ENCODE measurements at places on chromosomes 16 and 17.

DNA sequence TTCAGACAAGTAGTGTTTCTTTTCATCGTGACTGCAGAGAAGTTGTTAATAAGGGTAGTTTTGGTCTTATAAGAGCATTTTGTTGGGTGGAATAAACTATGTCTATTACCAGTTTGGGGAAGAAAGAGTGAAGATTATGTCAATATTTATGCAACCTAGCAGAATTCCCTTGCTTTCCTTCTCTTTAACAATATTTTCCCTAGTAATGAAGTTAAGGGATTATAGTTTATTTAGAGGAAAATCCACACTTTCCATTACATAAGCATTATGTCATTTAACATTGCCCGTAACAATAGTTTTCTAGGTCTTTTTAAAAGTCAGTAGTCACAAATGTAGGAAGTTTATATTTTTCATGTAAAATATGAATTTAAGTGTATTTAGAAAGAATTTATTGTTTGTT lies 2.5 kb upstream of the MAF start:
- no peak for DNase-seq

- no peak for DNase-seq
These were observed 939 bp upstream of the CCL2 start for GRCh38 chr17:34254146-34254545.

GRCh38 chr17:79482727-79483521 lies 127.9 kb downstream of the RBFOX3 start:
- peak; percentile 67 for DNase-seq

DNA sequence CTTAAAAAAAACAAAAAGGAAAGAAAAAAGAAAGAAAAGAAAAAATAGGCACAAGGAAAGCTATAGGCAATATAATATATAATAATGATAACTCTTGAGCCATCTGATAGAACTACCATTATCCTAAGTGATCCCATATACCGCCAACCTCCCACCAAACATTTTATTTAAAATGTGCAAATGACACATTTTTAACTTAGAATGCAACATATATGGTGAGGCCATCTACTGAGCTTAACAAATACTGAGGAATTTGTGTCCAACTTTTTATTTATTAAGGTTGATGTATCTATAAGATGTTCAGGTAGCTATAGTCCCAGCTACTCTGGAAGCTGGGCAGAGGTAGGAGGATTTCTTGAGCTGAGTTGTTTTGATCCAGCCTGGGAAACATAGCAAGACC lies 14.4 kb upstream of the APPBP2 start:
- DNase-seq: no peak

DNA sequence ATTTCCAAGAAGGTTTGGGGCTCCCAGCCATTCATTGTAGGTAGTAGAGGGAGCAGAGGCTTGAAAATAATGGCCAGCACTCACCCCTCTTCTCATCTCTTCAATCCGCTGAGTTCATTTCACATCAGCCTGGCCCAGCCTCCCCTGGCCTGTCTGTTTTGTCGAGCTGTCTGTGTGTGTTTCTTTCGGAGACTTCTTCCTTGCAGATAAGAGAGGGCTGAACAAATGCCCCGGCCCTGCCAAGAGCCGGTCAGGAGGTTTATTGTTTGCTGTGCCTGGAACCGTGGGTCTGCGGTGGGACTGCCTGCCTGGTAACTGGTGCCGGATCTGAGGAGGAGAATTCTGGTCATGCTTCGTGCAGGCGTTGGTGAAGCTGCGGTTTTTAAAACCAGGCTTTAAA lies 3.4 kb downstream of the VPS4A start:
- no peak for DNase-seq

GRCh38 chr17:52636443-52636842 lies 477.9 kb upstream of the CA10 start:
- no peak for DNase-seq

DNA sequence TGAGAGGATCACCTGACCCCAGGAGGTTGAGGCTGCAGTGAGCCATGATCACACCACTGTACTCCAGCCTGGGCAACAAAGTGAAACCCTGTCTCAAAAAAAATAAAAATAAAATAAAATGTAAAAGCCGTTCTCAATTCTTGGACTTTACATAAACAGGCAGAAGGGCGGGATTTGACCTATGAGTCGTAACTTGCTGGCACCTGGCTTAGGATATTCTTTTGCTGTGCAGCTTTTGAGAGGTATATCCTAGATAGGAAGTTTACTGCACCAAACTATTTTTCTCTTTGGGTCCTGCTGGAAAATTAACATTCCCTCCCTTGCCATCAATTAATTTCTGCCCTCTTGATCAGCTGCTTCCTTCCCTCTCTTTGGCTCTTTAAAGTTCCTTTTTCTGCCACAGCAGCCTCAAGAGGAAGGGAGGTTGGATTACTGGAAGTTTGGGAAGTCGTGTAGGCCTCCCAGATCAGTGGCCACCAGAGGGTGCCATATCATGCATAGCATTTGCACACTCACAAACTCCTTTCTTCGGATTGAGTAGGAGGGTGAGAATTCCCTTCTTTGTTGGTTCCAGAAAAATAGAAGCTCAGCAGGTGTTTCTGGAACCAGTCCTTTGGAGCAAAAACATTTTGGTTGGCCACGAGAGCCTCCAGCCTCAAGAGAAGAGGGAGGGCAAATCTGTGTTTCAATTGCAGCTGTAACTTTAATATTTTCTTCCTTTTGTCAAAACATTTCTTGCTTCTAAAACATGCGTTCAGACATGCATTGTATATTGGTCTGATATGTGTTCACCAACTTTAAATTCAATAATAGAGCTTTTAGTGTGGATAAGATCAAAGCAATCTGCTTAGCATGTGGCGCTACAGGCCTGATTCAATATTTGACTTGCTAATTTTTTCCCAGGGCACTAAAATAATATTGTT lies 147.3 kb downstream of the CCDC182 start:
- peak; percentile 62 for DNase-seq
